ENCODE measurements at places on chromosomes 12 and 14.

DNA sequence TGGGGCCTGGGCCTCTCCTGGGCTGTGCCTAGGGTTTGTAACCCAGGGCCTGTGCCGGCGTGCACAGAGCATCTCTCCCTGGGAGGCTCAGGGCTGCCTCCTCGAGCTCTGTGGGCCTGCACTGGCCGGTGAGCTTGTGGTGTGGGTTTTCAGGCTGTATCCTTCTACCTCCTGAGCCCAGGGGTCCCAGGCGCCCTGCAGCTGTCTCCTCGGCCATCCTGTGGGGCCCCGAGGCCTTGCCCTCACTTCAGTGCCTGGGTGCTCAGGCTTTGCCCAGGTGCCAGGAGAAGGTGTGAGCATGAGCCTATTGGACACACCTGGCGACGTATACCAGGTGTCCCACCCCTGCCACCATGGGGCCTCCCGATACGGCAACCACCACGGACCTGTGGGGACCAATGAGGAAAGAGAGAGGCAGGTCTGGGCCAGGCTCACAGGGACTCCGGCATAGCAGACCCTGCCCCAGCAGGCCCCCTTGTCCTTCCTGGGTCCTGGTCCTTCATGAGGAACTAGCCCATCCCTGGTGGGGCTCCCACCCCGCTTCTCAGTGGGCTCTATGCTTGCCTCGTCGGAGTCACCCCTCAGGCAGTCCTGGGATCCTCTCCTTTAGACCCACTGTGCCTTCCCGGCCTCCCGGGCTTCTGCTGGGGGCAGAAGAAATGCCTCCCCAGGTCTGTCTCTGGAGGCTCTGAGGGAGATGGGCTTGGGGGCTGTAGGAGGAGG, 400.2 kb downstream of the TMEM121 start:
- no peak overlapping the region for H3K4me3 ChIP-seq
- H3K27ac ChIP-seq: no peak overlapping the region
- H3K4me1 ChIP-seq: no peaks in the 10 kb centered on the region
- H3K27me3 ChIP-seq: no peaks in the 10 kb centered on the region
- no peak for DNase-seq

DNA sequence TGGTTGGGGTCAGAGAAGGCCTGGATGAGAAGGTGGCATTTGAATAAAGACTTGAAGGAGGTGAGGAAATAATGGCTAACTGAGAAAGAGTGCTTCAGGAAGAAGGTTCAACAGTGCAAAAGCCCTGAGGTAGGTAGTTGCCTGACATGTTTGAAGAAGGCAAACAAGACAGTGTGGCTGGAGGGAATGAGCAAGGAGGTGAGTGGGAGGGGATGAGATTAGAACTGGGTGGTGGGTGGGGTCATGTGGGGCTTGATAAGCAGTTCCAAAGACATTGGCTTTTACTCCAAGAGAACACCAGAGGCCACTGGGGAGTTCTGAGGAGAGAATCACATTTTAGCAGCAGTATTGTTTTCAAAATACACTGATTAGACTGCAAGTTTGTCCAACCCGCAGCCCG, 50.5 kb downstream of the HSPB8 start:
- H3K4me3 ChIP-seq: no peak overlapping the region
- no peaks in the 10 kb centered on the region for H3K36me3 ChIP-seq
- H3K27me3 ChIP-seq: no peaks in the 10 kb centered on the region
- H3K27ac ChIP-seq: no peak overlapping the region

DNA sequence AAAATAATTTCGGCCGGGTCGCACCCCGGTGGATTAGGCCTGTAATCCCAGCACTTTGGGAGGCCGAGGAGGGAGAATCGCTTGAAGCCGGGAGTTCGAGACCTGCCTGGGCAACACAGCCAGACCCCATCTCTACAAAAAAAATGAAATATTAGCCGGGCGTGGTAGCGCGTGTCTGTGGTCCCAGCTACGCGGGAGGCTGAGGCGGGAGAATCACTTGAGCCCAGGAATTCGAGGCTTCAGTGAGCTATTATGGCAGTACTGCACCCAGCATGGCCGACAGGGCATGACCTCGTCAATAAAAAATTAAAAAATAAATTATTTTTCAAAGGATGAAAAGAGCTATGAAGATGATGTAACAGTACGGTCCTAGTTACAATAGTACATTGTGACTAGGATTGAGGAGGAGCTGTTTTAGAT, 523 bp downstream of the GTF2H3 start:
- no peaks in the 10 kb centered on the region for H3K27me3 ChIP-seq
- H3K4me1 ChIP-seq: peaks cover 14% of the 10 kb centered on the region
- peak overlapping the region; percentile 86 for H3K27ac ChIP-seq
- H3K4me3 ChIP-seq: peak overlapping the region; percentile 94
- H3K36me3 ChIP-seq: peaks cover 32% of the 10 kb centered on the region

GRCh38 chr12:131806674-131807073, 21.5 kb upstream of the MMP17 start:
- no peak overlapping the region for H3K27ac ChIP-seq
- H3K4me1 ChIP-seq: peaks cover 10% of the 10 kb centered on the region
- DNase-seq: no peak
- H3K4me3 ChIP-seq: no peak overlapping the region

DNA sequence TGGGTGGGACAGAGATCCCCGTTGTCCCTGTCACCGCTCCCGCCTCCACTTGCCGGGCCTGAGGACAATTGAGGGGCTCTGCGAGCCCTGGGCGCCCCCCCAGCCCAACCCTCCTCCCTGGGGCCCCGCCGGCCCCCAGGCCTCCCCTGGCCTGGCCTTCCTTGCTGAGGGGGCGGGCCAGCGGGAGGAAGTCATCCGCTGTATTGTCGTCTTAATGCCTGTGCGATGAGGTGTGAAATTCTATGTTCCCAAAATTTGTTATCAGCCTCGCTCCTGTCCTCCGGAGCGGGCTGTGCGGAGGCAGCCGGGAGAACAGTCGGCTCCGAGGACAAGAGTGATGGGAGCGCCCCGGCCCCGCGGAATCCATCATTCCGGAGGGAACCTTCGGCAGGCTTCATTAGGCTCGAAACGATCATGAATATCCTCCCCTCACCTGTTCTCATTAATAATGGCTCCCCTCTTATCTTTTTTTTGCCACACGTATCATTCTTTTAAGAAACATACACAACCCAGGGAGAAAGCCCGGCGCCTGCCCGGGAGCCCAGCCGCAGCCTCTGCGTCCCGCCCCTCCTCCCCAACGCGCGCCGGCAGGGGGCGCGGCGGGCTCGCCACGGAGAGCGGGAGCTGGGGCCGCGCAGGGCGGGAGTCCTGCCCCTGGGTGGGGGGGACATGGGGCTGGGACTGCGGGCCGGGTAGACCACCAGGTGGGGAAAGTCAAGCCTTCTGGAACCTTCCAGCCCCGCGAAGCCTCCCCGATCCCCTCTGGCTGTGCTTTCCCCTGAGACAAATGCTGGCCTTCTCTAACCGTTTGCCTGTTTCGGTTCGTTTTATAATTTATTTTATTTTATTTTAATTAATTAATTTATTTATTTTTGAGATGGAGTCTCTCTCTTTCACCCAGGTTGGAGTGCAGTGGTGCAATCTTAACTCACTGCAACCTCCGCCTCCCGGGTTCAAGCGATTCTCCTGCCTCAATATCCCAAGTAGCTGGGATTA, 17.1 kb upstream of the DLK1 start:
- H3K27ac ChIP-seq: peak overlapping the region; percentile 41
- peaks cover 12% of the 10 kb centered on the region for H3K27me3 ChIP-seq
- peak; percentile 90 for DNase-seq
- H3K36me3 ChIP-seq: no peaks in the 10 kb centered on the region
- peaks cover 8% of the 10 kb centered on the region for H3K4me1 ChIP-seq

GRCh38 chr14:83556065-83556464, 1973.9 kb upstream of the FLRT2 start:
- H3K36me3 ChIP-seq: no peaks in the 10 kb centered on the region
- H3K27me3 ChIP-seq: no peaks in the 10 kb centered on the region
- H3K4me3 ChIP-seq: no peak overlapping the region
- no peaks in the 10 kb centered on the region for H3K4me1 ChIP-seq
- H3K27ac ChIP-seq: no peak overlapping the region

GRCh38 chr12:131012279-131013069, 58.8 kb downstream of the ADGRD1 start:
- no peak for DNase-seq
- no peak overlapping the region for H3K4me3 ChIP-seq
- no peaks in the 10 kb centered on the region for H3K27me3 ChIP-seq
- H3K36me3 ChIP-seq: peaks cover 8% of the 10 kb centered on the region
- peaks cover 4% of the 10 kb centered on the region for H3K4me1 ChIP-seq

DNA sequence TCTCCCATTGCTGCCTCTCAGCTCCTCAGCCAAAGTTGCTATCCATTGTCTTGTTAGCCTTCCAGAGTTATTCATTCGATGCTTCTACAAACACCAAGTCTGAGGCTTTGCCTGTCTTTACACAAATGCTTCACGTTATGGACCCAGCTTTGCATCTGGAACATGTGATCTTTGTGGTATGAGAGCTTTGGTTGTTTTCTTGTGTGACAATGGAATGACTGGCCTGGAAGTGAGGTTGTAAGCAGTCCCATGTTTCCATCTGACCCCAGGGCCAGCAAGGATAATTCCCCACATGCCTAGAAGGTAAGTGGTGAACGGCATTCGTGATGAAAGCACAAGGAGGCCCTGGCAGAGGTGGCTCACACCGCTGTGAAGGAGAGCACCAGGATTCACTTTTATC, 866.7 kb upstream of the TMEM132C start:
- no peak overlapping the region for H3K27ac ChIP-seq
- H3K4me3 ChIP-seq: no peak overlapping the region
- peaks cover 11% of the 10 kb centered on the region for H3K27me3 ChIP-seq
- H3K4me1 ChIP-seq: no peaks in the 10 kb centered on the region
- no peaks in the 10 kb centered on the region for H3K36me3 ChIP-seq

- peaks cover 15% of the 10 kb centered on the region for H3K4me1 ChIP-seq
- H3K36me3 ChIP-seq: no peaks in the 10 kb centered on the region
- H3K4me3 ChIP-seq: no peak overlapping the region
- H3K27me3 ChIP-seq: no peaks in the 10 kb centered on the region
These were observed 38.7 kb downstream of the RASAL1 start for GRCh38 chr12:113096675-113097461.

Data from stomach (tissue), 19 donors.